Activated CD8-positive, alpha-beta memory T cell treated with anti-CD3 and anti-CD28 coated beads, Interleukin-2, amount 10 ng/mL, durations not matched to agents 7 days and 5 days (primary cell): ENCODE measurements at places on chromosomes 16 and 17. TPM values are rescaled to one million over a fixed set of nuclear protein-coding genes. Genes with fewer than 3 reads are reported as not detected.
A peak's percentile ranks its signal among the peaks of the same experiment; 100 is the strongest.

- no peaks in the 10 kb centered on the region for H3K27me3 ChIP-seq
- no peak overlapping the region for H3K27ac ChIP-seq
- H3K4me1 ChIP-seq: no peaks in the 10 kb centered on the region
- peaks cover 7% of the 10 kb centered on the region for H3K36me3 ChIP-seq
- no peak overlapping the region for H3K4me3 ChIP-seq
These were observed 31.2 kb downstream of the CTU2 start for GRCh38 chr16:88737298-88738150.

- H3K27me3 ChIP-seq: no peaks in the 10 kb centered on the region
- peaks cover 11% of the 10 kb centered on the region for H3K36me3 ChIP-seq
- DNase-seq: no peak
- peaks cover 77% of the 10 kb centered on the region for H3K4me1 ChIP-seq
These were observed 73.2 kb downstream of the CMIP start for GRCh38 chr16:81517629-81518438.

GRCh38 chr16:30376461-30376902, 1.9 kb downstream of the MYL11 start:
- no peak for DNase-seq
- H3K4me3 ChIP-seq: no peak overlapping the region
- H3K27me3 ChIP-seq: no peaks in the 10 kb centered on the region
- H3K27ac ChIP-seq: peak overlapping the region; percentile 100
- H3K4me1 ChIP-seq: peaks cover 42% of the 10 kb centered on the region

GRCh38 chr16:86343796-86344585, 166.3 kb upstream of the FOXF1 start:
- H3K36me3 ChIP-seq: no peaks in the 10 kb centered on the region
- no peaks in the 10 kb centered on the region for H3K4me1 ChIP-seq
- no peak for DNase-seq
- no peak overlapping the region for H3K4me3 ChIP-seq

DNA sequence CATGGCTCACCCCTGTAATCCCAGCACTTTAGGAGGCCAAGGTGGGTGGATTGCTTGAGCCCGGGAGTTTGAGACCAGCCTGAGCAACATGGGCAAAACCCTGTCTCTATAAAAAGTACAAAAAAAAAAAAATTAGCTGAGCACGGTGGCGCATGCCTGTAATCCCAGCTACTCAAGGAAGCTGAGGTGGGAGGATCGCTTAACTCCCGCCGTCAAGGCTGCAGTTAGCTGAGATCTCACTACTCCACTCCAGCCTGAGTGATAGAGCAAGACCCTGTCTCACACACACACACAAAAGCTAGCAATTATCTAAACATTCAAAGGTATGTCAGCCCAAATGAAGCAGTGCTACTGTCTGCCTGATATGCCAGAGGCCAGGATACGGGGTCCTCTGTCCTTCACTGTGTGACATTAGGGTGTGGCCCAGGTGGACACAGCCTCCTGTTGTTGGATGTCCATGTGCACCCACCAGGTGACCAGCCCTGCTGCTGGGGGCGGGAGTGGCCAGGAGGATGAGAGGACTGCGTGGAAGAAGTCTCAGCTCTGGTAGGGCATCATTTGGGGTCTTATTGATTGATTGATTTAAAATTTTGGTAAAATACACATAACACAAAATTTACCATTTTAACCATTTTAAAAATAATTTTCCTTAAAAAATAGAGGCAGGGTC, 3.9 kb downstream of the NLRC3 start:
- H3K4me1 ChIP-seq: peaks cover 41% of the 10 kb centered on the region
- H3K27ac ChIP-seq: peak overlapping the region; percentile 59
- H3K4me3 ChIP-seq: no peak overlapping the region
- no peak for DNase-seq
- peaks cover 67% of the 10 kb centered on the region for H3K36me3 ChIP-seq

DNA sequence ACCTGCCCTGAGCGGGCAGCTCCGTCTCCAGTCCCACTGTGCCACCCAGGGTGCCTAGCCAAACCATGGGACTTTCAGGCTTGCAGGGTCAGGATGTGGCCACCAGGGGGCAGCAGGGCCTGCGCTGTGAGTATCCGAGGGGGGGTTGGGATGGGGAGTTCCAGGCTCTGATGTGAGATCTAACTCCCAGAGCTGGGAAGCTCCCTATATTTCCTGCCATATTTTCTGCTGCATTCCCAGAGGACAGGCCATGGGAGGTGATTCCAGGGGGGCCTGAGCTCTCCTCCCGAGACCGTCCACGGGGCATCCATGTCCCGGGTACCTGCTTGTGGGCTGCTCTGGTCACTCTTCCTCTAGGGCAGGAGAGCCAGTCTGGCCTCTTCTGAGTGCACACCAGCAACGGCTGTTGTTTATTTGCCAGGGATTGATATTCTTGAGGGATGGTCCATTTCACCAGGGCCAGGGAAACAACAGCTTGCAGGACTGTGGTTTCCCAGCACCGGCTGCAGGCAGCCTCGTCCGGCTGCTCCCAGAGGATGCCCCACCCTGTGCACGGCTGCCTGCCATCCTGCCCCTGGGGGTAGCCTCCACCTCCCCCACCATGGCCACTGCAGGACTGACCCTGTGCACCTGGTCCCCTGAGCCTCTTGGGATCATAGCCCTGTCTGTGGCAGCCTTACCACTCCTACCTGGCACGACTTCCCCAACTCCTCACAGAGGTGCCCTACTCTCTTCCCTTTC, 1.2 kb downstream of the GPR142 start:
- no peaks in the 10 kb centered on the region for H3K36me3 ChIP-seq
- no peak overlapping the region for H3K4me3 ChIP-seq

GRCh38 chr17:79743614-79744013, 12.9 kb downstream of the ENPP7 start:
- H3K27me3 ChIP-seq: peaks cover 53% of the 10 kb centered on the region
- H3K27ac ChIP-seq: no peak overlapping the region
- H3K4me3 ChIP-seq: no peak overlapping the region
- peaks cover 10% of the 10 kb centered on the region for H3K4me1 ChIP-seq
- no peak for DNase-seq
- no peaks in the 10 kb centered on the region for H3K36me3 ChIP-seq

DNA sequence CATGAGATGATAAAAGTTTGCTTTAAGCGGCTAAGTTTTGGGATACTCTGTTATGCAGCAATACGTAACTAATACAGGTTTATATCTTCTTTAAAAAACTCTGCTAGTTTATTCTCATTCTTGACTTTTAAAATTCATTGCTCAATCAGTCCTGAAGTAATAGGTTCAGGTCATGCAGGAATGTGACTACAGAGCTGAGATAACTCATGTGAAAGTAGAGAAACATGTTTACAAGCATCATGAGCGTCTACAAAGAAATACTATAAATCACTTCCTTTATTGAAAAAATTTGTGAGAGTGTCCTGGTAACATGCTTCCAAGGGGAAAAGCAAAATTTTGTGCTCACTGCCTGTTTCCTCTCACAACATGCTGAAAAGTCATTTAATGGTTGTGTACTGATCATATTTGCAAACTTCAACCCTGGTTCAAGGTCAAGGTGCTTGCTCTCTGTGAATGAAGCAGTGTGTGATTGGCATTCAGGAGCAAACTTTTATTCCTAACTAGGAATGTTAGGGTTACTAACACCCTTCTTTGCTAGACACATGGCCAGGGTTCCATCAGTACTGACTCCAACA, 12.5 kb upstream of the TMIGD1 start:
- H3K27ac ChIP-seq: no peak overlapping the region
- H3K4me3 ChIP-seq: no peak overlapping the region
- H3K27me3 ChIP-seq: peaks cover 5% of the 10 kb centered on the region
- peaks cover under 1% of the 10 kb centered on the region for H3K36me3 ChIP-seq
- no peak for DNase-seq
- H3K4me1 ChIP-seq: peaks cover 12% of the 10 kb centered on the region

DNA sequence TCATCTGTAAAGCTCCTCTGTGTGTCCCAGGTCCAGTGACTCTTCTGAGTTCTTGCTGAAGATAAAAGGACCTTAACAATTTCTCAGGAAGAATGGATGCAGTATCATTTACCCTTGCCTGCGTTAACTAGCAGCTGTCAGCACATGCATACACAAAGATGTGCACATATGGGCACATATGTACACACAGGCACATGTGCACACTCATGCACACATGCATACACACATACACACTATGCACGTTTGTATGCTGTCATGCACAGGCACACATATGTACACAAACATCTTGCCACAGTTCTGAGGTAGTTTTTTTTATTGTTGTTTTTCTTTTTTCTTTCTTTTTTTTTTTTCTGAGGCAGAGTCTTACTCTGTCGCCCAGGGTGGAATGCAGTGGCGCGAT, 24.9 kb downstream of the GP2 start:
- H3K27ac ChIP-seq: no peak overlapping the region
- H3K4me1 ChIP-seq: no peaks in the 10 kb centered on the region

Gene ITGB3
- total RNA-seq: 0.21 TPM

Gene SMIM36
- total RNA-seq: not detected

Gene STH
- not detected for total RNA-seq

Gene C16orf46
- not detected for total RNA-seq
